ENCODE measurements at places on chromosomes 1 and 21. TPM values are rescaled to one million over a fixed set of nuclear protein-coding genes. Genes with fewer than 3 reads are reported as not detected.

The AMY1C gene
- total RNA-seq: not detected

The OLFML3 gene
- 1.6 TPM for total RNA-seq

The NBPF6 gene
- total RNA-seq: not detected

The OR2L13 gene
- total RNA-seq: not detected

The ST6GALNAC5 gene
- total RNA-seq: 0.96 TPM

The S100A3 gene
- total RNA-seq: 9.6 TPM

The RGS13 gene
- not detected for total RNA-seq

The CD84 gene
- 1.2 TPM for total RNA-seq

The LCE1B gene
- not detected for total RNA-seq

The SLC19A1 gene
- total RNA-seq: 3.1 TPM

The ADAMTS4 gene
- 1.3 TPM for total RNA-seq

The SIM2 gene
- total RNA-seq: 18.3 TPM

The LENEP gene
- total RNA-seq: not detected

The IPO9 gene
- total RNA-seq: 26.9 TPM

DNA sequence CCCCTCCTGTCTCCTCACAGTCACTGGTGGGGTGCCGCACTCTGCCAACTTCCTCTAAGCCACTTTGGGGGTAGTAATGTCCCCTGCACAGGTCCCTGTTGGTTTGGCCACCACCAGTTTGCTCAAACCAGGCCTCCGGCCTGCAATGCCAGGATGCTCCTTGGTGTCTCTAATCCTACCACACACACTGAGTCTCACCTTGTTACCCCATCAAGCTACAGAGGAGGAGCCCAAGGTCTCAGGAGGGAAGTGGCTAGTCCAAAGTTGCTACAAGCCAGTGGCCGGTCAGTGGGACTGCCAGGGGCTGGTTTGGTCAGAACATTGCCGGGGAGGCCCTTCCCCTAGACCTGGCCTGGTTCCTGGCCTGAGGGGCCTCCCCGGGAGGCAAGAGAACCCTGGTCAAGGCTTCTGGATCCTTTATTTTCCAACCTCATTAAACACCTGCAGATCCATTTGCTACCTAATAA lies 21.5 kb upstream of the LRP8 start:
- ATAC-seq: peak; percentile 10

DNA sequence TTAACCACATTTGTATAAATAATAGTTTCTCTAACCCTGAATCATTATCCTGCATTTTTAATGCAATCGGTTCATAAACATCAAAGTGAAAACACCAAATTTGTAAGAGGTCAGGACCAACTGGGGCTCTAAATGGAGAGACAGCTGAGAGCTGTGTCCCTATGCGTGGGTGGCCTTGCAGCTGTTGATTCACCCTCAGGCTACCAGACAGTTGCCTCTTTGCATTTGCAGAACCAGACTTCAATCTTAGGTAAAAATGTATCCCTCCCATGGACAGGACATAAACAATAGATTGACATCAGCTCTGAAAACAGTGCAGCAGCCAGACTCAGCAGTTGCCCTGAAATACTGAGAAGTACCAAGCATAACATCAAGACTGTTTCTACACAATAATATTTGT lies 8.8 kb upstream of the TGFB2 start:
- no peak for ATAC-seq

GRCh38 chr1:228920831-228921230 lies 185.6 kb downstream of the RHOU start:
- no peak for ATAC-seq

DNA sequence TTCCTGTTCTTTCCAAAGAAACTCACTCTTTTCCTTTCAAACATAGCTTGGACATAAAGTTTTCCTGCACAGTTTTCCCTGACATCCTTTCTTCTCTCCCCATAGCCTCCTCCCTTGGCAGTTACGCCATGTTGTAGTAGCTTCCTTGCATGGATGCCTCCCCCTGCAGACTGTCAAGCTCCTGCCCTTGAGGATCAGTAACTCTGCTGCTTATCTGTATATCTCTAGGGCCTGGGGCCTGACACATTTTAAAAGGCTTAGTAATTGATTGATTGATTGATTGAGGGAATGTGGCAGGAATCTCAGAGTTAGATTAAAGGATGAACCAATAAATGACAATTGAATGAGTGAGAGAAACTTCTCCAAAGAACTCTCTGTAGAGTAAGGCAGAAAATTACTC lies 143.7 kb downstream of the NEK7 start:
- ATAC-seq: no peak

- ATAC-seq: no peak
These were observed 53.7 kb downstream of the KCNJ6 start for GRCh38 chr21:37862536-37862935.

DNA sequence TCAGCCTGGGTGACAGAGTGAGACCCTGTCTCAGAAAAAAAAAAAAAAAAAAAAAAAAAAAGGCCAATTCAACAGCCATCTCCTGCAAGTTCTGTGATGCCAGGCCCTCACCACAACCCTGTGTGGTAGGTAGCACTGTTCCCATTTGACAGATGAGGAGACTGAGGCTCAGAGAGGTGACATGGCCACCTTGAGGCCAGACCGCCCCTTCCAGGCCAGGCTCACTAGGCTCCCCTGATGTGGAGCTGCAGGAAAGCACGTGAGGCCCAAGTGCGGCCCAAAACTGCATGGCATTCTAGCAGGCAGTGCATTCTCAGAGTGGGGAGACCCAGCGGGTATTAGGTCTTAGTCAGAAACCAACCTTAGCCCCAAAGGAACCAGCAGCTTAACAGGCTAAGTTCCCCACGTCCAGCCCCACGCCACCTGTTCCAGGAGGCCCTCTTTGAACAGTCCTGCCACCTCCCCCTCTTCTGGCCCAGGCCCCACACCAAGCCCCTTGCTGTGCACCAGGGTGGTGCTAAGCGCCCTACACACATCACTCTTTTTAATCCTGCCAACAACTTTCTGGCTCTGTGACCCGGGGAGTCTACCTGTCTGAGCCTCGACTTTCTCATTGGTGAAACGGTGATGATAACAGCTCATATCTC lies 11.7 kb upstream of the ECE1 start:
- no peak for ATAC-seq

DNA sequence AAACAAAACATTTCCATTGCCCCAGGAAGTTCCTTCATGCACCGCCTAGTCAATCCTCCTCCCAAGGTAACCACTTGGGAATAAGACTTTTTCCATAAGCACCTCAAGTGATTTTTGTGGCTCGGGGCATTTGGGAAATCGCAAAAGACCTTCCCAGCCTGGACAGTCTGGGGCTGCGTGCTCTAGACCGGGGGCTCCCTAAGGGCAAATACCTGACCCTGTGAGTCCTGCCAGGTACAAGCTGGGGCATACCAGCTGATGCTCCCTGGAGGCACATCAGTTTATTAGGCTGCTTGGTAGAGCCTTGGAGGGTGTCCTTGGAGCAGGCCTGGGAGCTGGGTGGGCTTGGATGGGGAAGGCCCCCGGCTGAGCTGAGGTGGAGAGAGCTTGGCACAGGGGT lies 34.4 kb downstream of the ALPL start:
- no peak for ATAC-seq

- ATAC-seq: peak; percentile 94
These were observed 8.8 kb upstream of the FAM20B start for GRCh38 chr1:179016706-179017382.

GRCh38 chr1:43993206-43993914 lies 2.0 kb downstream of the CCDC24 start:
- ATAC-seq: no peak

DNA sequence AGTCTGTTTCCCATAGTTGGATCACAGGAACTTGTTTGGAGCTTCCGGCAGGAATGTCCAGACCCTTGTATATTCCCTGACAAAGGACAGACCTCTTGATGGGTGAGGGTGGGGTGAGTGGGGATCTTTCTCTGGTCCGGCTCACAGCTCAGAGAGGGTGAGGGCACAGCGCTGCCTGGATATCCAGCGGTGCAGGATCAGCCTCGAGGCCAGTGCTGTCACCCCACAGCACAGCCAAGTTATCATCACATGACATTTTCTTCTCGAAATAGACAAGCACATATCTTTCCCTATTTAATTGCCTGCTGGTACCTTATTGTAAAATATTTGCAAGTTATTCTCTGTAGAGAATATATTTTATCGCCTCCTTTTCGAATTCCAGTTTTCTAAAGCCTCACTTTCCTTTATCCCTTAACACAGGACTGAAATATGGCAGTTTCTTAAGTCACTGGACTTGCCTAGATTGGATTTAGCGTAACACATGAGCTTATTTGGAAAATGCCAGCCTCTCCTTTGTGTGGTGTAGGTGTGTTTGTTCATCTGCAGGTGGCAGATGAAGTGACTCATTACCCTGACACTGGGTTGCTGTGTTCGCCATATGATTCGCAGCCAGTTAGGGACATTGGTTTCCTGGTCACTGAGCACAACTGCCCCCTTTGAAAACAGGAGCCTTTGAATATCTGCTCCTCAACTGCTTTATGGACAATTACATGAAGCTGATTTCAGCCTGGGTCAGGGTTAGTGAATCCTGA lies 21.4 kb downstream of the CLIC6 start:
- ATAC-seq: peak; percentile 80

- no peak for ATAC-seq
These were observed 122.2 kb upstream of the HOOK1 start for GRCh38 chr1:59692591-59692990.

DNA sequence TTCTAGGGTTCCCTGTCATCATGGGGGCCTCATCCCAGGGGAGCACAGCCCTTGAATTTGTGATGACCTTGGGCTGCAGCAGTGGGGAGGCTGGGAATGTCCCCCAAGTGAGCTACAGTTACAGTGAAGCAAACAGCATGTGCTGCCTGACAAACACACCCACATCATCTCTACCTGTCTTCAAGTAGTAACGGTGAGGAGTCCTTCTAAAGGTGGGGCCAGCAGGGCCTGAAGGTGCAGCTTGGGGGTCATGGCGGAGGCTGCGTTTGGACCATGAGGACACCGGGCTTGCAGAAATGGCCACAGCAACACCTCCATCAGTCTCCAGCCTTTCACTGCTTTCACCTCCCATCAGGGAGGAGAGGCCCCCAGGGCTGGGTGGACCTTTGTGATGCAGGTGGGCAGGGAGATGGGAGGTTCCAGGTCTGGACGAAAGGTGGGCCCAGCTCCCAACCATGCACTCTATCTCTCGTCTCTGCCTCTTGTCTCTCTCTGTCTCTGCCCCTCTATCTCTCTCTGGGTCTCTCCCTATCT lies 55.7 kb downstream of the WNT9A start:
- ATAC-seq: no peak

GRCh38 chr1:240294566-240294965 lies 202.9 kb downstream of the FMN2 start:
- ATAC-seq: no peak

GRCh38 chr1:154567386-154568156 lies at the start of gene CHRNB2:
Gene CHRNB2 (plus strand): TSS chr1:154567778. CDS start chr1:154568045, 267 bp downstream.
- peak; percentile 91 for ATAC-seq

DNA sequence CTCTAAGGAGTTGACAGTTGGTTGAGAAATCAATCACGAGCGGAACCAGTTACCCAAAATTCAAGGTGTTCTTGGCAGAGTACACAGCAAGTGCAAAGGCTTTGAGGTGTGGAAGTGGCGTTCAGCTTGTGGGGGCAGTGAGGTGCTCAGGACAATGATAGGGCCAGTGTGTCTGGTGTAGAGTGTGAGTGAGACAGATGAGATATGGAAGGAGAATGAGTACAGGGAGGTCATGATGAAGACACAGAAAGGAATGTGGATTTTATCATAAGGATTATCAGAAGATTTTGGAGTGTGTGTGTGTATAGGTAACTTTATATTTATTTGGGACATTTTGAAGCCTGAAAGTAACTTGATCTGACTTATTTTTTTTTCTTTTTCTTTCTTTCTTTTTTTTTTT lies 40.9 kb downstream of the IFI44 start:
- ATAC-seq: no peak
